ENCODE measurements at places on chromosomes 3 and 15.

- no peak for DNase-seq
Observed at GRCh38 chr3:99536555-99537314, 101.7 kb upstream of the COL8A1 start.

GRCh38 chr3:191412759-191413158 is 48.2 kb upstream of the PYDC2 start:
- DNase-seq: peak; percentile 30

DNA sequence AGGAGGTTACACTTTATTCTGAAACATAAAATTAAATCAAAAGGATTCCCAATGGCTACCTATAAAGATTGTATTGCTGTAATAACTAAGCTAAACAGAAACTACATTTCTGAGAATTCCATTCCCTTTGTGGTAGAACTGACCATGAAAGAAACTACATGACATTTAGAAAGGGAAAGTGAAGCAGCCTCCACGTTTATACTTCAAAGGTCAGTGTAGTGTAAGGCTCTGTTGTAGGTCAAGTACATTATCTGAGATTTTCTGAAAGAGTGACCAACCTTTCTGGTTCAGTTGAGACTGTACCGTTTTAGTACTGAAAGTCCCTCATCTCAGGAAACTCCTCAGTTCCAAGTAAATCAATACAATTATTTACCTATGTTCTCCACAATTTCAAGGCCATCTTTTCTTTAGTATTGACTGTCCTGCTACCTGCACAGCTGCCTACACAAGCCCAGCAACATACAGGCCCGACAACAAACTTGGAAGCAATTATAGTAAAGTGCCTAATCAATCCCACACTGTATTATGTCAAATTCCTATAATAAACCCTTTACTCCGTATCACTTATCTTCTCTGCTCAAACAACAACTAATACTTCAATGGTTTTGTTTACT is 343.0 kb downstream of the PLOD2 start:
- no peak for DNase-seq

DNA sequence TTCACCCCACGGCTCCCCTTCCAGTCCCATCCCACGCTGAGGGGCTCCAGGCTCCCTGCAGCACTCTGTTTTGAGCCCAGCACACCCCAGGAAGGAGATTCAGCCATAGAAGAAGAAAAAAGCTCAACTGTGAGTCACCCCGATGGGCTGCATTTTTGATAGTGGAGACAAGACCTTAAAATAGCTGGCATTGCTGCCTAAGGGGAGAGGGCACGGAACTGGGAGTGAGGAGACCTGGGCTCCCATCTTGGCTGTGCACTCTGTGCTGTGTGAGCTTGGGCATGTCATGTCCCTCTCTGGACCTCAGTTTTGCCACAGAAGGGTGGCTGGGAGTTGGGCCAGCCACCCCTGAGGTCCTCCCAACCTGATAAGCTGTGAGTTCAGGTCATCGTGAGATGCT is 57.2 kb upstream of the SMAD6 start:
- no peak for DNase-seq

DNA sequence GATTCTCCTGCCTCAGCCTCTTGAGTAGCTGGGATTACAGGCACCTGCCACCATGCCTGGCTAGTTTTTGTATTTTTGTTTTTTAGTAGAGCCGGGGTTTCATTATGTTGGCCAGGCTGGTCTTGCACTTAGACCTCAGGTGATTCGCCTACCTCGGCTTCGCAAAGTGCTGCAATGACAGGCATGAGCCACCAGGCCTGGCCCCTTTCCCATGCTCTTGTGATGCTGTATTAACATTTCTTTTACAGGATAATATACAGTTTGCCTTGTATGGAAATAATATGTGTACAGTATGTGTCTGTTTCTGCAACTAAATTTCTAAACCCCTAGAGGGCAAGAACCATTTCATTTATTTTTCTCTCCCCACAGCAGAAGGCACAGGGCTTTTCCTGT is 37.8 kb downstream of the SCG5 start:
- DNase-seq: no peak

- DNase-seq: no peak
Observed at GRCh38 chr15:101536166-101536874, 46.8 kb upstream of the PCSK6 start.

GRCh38 chr15:44713006-44713966 is 2.0 kb downstream of the B2M start:
- DNase-seq: peak; percentile 39

DNA sequence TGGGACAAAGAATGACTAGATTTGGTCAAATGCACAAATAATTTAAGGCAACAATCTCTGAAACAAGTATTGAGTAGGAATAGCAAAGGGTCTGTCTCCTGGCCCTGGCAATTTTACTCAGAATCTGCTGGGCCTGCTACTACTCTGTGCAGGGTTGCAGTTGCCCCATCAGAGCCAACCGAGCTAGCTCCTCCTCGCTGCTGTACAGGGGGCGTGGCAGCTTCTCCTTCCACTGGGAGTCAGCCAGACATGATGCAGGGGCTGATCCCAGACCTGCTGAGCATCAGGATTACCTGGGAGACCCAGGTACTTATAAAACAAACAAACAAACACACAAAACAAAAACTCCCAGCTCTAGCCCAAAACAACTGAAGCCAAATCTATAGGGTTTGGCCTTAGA is 30.5 kb upstream of the PXYLP1 start:
- DNase-seq: no peak

GRCh38 chr15:70266412-70267121 is 168.8 kb upstream of the TLE3 start:
- no peak for DNase-seq

GRCh38 chr15:82698711-82699345 is 10.8 kb downstream of the AP3B2 start:
- no peak for DNase-seq

- no peak for DNase-seq
Observed at GRCh38 chr15:64068133-64068532, 21.8 kb upstream of the DAPK2 start.

- DNase-seq: no peak
Observed at GRCh38 chr3:67783281-67784250, 129.2 kb upstream of the SUCLG2 start.

GRCh38 chr3:123119802-123120201 is 53.0 kb downstream of the PDIA5 start:
- peak; percentile 74 for DNase-seq

GRCh38 chr15:85312486-85312885 is 67.9 kb upstream of the AKAP13 start:
- no peak for DNase-seq

GRCh38 chr3:17935222-17935621 is 192.8 kb upstream of the TBC1D5 start:
- DNase-seq: no peak

GRCh38 chr3:101509811-101510210 is 3.2 kb downstream of the SENP7 start:
- no peak for DNase-seq
